ENCODE measurements at places on chromosomes 11 and 22. TPM values are rescaled to one million over a fixed set of nuclear protein-coding genes. Genes with fewer than 3 reads are reported as not detected.

SMCO4 gene
- 9.4 TPM for polyA plus RNA-seq

GRCh38 chr11:65563601-65564000 lies 5.4 kb upstream of the LTBP3 start:
- no peak for DNase-seq

- DNase-seq = no peak
These were observed 66.9 kb downstream of the KCNQ1 start for GRCh38 chr11:2511421-2512369.

GNG3 gene
- polyA plus RNA-seq = not detected

RGL4 gene
- polyA plus RNA-seq = not detected

DERL3 gene
- 0.27 TPM for polyA plus RNA-seq

- DNase-seq = no peak
These were observed 461.3 kb downstream of the DLG2 start for GRCh38 chr11:85165819-85166218.

DNA sequence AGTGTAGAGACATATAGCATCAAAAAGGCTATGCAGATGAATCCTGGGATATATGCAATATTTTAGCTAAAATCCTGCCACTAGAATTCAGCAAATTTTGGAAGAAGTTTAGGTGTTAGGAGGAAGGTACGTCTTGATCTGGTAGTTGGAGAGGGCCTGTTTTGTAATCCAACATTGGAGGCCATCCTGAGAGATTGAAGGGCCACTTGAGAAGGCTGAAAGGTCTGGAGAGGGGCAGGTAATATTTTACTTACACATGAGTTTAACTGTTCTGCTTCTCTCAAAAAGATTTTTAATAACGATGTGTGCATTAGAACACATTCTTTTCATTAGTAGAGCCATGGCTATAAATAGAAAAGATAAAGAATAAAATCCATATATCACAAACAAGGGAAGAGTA lies 422.1 kb downstream of the RAB38 start:
- no peak for DNase-seq

All from AG04450 (cell line).